ENCODE measurements at places on chromosomes 1 and 21. TPM values are rescaled to one million over a fixed set of nuclear protein-coding genes. Genes with fewer than 3 reads are reported as not detected.

- DNase-seq = no peak
- no peak overlapping the region for H3K27ac ChIP-seq
- no peak overlapping the region for H3K4me3 ChIP-seq
- no peaks in the 10 kb centered on the region for H3K4me1 ChIP-seq
- peaks cover 51% of the 10 kb centered on the region for H3K27me3 ChIP-seq
Measured at GRCh38 chr1:33517596-33518250, 45.3 kb downstream of the ZSCAN20 start.

- H3K36me3 ChIP-seq = no peaks in the 10 kb centered on the region
- no peak for DNase-seq
- no peak overlapping the region for H3K27ac ChIP-seq
- H3K27me3 ChIP-seq = peaks cover 42% of the 10 kb centered on the region
- H3K4me3 ChIP-seq = no peak overlapping the region
Measured at GRCh38 chr1:153347856-153348255, 785 bp downstream of the PGLYRP4 start.

- no peaks in the 10 kb centered on the region for H3K36me3 ChIP-seq
- H3K27me3 ChIP-seq = peaks cover 28% of the 10 kb centered on the region
- no peaks in the 10 kb centered on the region for H3K4me1 ChIP-seq
- H3K27ac ChIP-seq = no peak overlapping the region
- DNase-seq = no peak
- no peak overlapping the region for H3K4me3 ChIP-seq
Measured at GRCh38 chr1:201911826-201912571, 23.3 kb downstream of the SHISA4 start.

OXCT2 gene
- total RNA-seq = 0.30 TPM

Measured in T-cell (primary cell).